ENCODE measurements at places on chromosomes 5 and 9.

DNA sequence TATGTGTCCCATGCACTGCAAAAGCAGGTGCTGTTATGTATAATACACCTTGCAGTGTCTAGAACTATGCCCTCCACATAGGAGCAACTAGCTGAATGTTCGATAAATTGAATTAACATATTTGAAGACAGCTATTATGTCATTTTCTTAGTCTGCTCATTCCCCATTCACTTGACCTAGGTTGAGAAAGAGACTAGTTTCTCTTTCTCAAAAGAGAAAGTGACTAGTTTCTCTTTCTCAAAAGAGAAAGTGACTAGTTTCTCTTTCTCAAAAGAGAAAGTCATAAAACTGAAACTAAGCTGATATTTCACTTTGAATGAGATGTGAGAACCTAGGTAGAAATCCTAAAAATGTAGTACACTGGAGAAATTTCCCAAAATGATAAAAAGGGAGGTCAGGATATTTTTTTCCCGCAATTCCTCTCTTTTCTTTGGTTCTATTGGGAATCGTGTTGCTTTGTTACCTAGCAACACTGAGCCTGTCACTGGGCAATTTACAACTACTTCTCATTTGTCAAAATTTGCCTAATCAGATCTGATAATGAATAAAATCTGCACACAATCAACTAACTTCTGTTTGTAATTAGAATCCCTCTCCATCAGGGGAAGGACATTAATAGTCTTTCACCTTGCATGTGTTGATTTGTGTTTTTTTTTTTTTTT lies 132.0 kb upstream of the GRIA1 start:
- DNase-seq = no peak

- no peak for DNase-seq
These were observed 65.0 kb upstream of the GGTA1 start for GRCh38 chr9:121564504-121565260.

- peak; percentile 57 for DNase-seq
These were observed 33.1 kb downstream of the APTX start for GRCh38 chr9:32968101-32969011.

DNA sequence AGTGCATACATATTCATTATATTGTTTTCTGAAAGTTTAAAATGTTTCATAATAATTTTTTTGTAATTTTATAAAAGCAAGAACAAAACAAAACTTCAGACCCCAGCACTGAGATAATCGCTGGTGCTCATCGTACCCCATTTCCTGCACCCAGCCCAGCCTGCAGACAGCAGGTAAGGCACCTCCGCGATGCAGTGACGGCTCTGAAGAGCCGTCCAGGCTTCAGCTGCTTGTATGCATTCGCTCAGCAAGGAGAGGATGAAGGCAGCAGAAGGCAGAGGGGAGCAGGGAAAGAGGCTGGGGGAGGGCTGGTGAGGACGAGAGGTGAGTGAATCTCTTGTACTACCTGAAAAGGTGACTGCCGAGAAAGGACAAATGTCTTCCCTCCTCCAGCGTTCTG lies 153.5 kb downstream of the TTLL11 start:
- DNase-seq = no peak

DNA sequence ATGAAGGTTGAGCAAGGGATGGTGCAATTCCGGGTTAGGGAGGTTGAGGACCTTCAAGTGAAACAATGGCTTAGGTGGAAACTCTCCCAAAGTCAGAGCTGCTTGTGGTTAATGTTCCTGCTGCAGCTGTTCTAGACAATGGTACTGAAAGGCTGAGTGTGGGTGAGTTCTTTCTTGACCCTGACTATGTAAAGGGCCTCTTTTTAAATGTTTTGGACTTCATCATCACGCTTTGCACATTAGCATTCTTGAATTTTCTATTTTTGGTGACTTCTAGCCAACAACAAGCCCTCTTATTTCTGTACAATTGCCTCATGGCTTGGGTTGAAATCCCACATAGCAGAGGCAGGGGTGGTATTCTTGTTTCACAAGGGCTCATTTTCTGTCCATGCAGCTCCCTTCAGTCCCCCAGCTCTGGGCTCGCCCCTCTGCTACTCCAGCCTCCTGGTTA lies 136.3 kb upstream of the ANKRD55 start:
- no peak for DNase-seq

- DNase-seq = no peak
These were observed 137.3 kb downstream of the FAM114A2 start for GRCh38 chr5:153901449-153901848.

DNA sequence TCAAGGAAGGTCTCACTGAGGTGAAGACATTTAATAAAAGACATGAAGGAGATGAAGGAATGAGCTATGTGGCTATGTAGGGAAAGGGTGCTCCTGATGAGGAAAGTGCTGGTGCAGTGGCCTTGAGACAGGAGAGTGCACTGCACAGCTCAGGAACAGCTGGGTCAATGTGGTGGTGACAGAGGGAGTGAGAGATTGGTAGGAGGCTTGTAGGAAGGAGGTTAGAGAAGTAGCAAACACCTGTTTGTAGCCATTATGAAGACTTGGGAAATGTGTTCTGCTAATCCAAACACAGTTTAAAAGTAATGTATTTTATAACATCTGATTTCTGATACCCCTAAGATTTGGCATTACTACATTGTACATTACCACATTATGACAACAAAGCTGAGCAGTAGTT lies 115.1 kb upstream of the MTAP start:
- DNase-seq = no peak

DNA sequence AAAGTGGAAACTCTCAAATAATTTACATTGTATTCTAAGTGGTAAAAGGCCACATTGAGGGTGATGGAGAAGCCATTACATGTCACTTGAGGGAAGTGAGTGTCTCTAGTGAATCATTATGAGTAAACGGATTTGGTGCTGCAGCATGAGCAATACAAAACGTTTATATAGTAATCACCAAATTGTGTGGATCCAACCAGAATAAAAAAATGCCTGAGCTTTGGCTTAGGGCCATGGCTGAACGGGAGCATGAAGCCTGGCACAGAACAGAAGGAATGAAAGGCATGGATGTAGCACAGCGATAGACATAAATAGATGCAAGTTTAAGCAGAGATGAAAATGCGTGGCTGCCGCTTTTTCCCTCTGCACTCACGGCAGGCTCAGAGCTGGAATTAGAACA lies 58.3 kb downstream of the PTTG1 start:
- DNase-seq = no peak

- DNase-seq = no peak
These were observed 41.3 kb downstream of the EFCAB9 start for GRCh38 chr5:172235132-172235780.

GRCh38 chr5:159181152-159181551 lies 28.2 kb downstream of the RNF145 start:
- DNase-seq = no peak

GRCh38 chr5:62731022-62731421 lies 152.4 kb downstream of the LRRC70 start:
- DNase-seq = no peak
